COR-L47 (cell line): ENCODE measurements at places on chromosomes 13 and 19.

- DNase-seq = no peak
These were observed 269.5 kb upstream of the HTR2A start for GRCh38 chr13:47166336-47166735.

DNA sequence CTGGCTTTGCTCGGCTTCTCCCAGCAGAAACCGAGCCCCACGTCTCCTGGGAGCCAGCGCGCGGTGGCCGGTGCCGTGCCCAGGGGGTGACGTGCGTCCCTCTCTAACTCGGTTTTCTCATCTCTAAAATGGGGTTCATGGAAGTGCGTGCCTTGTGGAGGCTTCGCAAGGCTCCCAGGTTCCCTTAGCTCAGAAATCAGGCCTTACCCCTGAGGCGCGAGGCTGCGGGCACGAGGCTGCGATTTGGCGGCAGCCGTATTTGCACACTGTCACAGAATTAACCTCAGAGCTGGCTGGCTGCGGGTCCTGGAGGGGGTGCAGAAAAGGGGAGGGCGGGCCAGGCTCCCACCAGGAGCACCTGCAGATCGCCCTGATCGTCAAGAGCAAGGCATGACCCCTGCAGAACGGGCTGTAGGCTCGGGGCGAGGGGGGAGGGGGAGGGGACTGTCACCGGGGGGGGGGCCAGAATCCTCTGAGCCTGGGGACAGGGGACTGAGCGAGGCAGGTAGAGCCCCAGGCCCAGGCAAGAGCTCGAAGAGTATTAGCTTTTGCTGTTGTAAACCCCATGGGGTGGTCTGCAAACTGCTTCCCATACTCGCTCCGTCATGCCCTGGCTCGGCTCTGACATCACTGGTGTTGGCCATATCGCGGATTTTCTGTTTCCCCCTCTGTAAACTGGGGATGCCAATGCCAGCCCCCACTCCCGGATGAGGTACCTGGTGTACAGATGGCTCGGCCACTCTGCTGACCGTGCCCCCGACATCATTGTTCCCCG is 62.2 kb downstream of the CCNE1 start:
- DNase-seq = no peak

DNA sequence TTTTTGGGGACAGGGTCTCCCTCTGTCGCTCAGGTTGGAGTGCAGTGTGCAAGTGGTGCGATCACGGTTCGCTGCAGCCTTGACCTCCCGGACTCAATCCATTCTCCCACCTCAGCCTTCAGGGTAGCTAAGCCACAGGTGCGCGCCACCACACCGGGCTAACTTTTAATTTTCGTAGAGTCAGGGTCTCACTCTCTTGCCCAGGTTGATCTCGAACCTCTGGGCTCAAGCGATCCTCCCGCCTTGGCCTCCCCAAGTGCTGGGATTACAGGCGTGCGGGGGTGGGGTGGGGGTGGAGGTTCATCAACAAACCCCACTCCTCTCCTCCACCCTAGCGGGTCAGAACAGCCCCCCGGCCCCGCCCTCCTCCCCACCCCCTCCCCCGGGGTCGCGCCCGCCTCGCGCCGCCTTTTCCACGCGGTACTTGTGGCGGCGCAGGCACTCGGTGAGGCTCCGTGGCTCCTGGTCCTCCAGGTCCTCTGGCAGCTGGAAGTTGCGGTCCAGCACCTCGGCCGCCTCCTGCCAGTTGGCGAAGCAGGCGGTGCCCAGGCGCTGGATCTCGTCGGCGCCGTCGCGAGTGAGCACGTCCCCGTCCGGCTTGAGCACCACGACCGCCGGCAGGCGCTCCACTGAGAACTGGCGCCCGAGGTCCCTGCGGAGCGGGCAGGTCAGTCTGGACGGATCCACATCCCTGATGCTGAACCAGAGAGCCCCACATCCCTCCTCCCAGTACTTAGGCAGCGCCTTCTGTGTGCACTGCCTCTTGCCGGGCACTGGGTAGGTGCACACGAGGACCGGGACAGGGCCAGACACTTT is 5.2 kb downstream of the NXNL1 start:
- no peak for DNase-seq

- no peak for DNase-seq
These were observed 1.1 kb downstream of the ZNF625 start for GRCh38 chr19:12155324-12155860.

- no peak for DNase-seq
These were observed 904 bp upstream of the GIPC1 start for GRCh38 chr19:14496834-14497227.

GRCh38 chr13:110554227-110554836 is 7.2 kb downstream of the RAB20 start:
- no peak for DNase-seq

DNA sequence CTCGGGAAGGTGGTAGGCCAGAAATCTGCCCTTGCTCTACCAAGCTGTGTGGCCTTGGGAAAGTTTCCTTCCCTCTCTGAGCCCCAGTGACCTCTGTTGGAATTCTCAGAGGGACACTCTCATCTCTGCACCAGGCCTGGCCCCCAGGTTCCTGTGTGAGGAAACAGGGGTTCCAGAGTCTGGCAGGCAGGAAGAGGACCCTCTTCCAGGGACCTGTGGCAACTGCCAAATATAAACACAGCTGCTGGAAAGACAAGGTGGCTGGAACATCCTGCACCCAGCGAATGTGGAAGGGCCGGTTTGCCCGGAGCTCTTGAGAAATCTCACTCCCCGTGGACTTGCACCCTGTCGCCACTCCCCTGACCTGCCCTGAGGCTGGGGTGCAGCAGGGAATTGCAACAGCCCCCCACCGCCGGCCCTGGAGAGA is 52.8 kb downstream of the GADD45B start:
- no peak for DNase-seq

DNA sequence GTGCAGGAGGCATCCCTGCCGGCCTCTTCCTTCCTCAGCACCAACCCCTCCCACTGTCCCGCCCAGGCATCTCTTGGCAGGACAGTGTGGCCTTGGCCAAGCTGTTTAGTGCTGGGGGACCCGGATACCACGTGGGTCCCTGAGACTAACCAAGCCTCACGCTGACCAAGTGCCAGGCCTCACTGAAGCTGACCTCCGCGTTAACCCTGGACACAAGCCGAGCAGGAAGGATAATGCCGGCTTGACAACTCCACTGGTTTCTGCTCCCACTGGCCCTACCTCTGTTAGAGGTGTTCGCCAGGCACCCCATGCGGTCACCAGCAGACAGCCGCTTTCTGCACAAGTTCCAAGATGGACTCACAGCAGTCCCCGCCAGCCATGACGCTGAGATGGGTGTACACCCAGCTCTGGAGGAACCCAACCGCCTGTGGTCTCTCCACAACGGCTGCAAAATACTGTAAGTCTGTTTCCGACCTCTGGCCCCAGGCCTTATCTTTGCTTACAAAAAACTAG is 12.4 kb downstream of the GRTP1 start:
- no peak for DNase-seq

DNA sequence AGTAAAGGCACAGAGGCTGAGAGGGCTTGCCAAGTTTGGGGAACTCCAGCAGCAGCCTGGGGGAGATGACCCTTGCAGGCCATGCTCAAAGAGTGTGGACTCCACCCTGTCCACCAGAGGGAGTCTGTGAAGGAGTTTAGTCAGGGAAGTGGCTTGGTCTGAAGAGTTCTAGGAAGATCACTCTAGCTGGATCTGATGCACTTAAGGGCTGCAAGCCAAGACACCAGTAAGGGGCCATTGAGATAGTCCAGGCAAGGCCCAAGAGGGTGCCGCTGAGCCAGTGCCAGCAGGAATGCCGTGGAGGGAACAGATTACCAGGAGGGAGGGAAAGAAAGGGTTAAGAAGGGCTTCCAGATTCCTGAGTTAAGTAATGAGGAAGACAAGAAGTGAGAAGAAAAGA is 68.7 kb downstream of the ZAR1L start:
- peak; percentile 46 for DNase-seq

DNA sequence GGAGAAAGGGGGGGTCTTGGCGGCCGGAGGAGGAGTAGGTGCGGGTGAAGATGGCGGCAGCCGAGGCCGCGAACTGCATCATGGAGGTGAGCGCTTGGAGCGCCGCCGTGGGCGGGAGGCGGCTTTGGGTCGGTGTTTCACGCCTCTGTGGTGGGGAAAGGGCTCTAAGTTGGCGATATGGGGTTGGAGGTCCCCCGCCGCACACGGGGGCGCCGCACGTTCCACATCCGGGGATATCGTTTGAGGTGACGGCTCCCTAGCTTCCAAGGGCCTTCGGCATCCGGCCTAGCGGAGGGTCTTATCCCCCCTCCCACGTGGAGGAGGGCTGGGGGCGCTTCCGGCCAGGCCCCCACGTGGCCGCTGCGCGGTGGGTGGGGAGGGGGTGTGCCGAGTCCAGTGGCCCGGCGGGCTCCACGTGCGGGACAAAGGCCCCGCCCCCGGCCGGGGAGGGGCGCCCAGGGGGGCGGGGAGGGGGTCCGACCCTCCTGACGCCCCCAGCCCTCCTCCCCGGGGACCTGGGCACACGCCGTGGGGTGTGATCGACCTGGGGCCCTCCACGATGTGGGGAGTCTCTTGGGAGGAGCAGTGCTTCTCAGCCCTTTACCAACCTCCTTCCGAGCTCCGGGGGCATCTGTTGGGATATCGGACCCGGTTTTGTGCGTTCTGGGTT is at the start of gene PRMT1:
Gene PRMT1, plus strand, starts transcription at position 41 of the 670 bp plus-strand sequence. Its CDS starts 10 bp downstream, at position 51.
- peak; percentile 65 for DNase-seq

DNA sequence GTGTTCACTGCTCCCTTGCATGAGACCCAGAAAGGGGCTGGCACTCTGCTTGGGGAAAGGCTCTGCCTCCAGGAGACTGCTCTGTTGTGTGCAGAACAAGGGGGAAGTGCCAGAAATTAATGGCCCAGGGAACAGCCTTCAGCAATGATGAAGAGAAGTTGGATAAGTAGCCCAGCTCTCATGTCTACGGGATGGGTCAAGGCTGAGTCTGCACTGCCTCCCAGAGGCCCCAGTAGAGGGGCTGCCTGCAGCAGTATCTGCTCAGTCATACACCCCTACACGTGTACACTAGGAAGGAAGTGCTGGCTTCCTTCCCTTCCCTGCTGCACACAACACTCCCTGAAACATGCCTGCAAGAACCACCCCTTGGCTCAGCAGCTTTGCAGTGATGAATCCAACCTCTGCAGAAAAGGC is 54.6 kb upstream of the URI1 start:
- DNase-seq = no peak

DNA sequence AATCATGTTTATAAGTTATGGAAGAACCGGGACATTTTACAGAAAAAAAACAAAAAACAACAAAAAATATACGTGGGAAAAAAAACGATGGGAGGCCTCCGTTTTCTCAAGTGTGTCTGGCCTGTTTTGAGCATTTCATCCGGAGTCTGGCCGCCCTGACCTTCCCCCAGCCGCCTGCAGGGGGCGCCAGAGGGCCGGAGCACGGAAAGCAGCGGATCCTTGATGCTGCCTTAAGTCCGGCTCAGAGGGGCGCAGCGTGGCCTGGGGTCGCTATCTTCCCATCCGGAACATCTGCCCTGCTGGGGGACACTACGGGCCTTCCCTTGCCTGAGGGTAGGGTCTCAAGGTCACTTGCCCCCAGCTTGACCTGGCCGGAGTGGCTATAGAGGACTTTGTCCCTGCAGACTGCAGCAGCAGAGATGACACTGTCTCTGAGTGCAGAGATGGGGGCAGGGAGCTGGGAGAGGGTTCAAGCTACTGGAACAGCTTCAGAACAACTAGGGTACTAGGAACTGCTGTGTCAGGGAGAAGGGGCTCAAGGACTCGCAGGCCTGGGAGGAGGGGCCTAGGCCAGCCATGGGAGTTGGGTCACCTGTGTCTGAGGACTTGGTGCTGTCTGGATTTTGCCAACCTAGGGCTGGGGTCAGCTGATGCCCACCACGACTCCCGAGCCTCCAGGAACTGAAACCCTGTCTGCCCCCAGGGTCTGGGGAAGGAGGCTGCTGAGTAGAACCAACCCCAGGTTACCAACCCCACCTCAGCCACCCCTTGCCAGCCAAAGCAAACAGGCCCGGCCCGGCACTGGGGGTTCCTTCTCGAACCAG is 1.8 kb upstream of the APOE start:
- no peak for DNase-seq

DNA sequence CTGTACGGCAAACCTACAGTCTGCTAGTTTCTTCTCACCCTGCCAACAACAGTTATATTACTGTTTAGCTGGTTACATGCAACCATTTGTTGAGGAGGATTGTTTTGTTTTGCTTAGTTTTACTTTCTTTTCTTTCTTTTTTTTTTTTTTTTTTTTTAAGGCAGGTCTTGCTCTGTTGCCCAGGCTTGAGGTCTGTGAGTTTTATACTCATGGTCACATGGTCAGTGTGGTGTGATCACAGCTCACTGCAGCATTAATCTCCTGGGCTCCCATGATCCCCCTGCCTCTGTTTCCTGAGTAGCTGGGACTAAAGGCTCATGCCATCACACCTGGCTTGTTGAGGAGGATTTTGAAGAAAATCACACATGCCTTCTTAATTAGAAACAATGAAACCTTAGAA is 505.6 kb downstream of the GPC5 start:
- DNase-seq = no peak

DNA sequence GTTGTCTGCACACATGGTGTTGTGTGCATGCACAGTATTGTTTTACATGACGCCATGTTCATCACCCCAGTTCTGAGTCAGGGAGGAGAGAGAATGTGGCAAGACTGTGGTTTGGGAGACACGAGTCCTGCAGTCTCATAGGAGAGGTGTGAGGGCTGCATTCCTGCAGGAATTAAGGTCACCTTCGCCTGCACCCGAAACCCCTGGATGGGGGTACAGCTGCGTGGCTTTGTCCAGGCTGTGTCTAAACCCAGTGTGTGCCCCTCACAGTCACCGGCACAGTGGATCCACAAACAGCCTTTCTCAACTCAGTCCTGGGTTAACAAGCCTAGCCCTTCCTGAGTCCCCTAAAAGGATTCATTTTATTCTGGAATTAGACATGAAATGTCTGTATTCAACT is 5.7 kb downstream of the ADPRHL1 start:
- DNase-seq = no peak

GRCh38 chr19:30873691-30874090 is 475.5 kb downstream of the TSHZ3 start:
- DNase-seq = no peak

- DNase-seq = no peak
These were observed 24.2 kb downstream of the GAS6 start for GRCh38 chr13:113839536-113840204.

DNA sequence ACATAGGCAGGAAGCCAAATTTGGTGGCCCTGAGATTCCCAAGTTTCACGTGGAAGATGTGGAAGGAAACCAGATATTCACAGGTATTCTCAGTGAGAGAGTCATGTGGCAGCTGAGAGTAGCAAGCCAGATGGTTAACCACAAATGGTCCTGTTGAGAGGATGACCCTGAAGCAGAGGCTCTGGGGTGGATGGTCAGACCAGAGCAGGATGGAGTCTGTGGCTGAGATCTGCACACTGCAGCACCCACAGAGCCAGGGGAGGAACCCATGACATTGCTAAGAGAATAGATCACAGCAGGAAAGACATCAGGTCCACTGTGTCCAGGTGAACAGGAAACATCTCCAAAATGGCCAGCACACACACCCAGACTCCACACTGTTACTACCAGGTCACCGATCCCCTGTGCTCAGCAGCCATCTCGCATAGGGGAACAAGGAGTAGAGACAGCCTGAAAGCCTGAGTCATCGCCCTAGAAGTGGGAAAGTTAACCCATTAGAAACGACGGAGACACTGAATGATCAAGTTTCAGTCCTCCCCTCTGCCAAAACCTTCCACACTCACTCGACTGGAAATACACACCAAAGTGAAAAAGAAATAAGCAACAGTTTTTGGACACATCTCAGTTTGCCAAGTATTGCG is 160.0 kb downstream of the RBM26 start:
- DNase-seq = no peak

GRCh38 chr13:71291842-71292146 is 575.2 kb downstream of the DACH1 start:
- DNase-seq = no peak

GRCh38 chr13:78227709-78228108 is 309.1 kb upstream of the EDNRB start:
- DNase-seq = no peak
